ENCODE measurements at places on chromosomes 13 and 19.

DNA sequence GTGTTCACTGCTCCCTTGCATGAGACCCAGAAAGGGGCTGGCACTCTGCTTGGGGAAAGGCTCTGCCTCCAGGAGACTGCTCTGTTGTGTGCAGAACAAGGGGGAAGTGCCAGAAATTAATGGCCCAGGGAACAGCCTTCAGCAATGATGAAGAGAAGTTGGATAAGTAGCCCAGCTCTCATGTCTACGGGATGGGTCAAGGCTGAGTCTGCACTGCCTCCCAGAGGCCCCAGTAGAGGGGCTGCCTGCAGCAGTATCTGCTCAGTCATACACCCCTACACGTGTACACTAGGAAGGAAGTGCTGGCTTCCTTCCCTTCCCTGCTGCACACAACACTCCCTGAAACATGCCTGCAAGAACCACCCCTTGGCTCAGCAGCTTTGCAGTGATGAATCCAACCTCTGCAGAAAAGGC is 54.6 kb upstream of the URI1 start:
- DNase-seq, result no peak

DNA sequence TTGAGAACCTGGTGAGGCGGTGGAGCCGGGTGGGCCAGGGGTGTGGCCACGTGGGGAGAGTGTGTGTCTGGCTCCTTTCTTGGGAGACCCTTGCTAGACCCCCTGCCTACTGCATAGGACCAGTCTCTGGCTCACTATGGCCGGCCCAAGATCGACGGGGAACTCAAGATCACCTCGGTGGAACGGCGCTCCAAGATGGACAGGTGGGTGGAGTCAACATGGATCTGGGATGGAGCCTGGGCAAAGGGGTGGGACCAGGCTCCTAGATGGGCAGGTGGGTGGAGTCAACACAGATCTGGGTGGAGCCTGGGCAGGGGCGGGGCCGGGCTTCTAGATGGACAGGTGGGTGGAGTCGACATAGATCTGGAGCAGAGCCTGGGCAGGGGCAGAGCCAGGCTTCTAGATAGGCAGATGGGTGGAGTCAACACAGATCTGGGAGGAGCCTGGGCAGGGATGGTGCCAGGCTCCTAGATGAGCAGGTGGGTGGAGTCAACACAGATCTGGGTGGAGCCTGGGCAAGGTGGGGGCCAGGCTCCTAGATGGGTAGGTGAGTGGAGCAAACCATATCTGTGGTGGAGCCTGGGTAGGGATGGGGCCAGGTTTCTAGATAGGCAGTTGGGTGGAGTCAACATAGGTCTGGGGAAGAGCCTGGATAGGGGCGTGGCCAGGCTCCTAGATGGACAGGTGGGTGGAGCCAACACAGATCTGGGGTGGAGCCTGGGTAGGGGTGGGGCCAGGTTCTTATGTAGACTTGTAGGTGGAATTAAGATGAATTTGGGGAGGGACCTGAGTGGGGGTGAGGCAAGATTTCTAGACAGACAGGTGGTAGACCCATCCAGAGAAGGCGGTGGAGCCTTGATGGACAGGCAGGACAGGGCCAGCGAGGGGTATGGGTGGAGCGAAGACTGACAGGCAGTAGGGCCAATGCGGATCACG is 56.5 kb downstream of the VAV1 start:
- no peak for DNase-seq

GRCh38 chr19:3056417-3057088 is 5.7 kb downstream of the TLE5 start:
- DNase-seq, result peak; percentile 37

- DNase-seq, result peak; percentile 64
Observed at GRCh38 chr13:99812625-99813024, 158.9 kb downstream of the ZIC5 start.

DNA sequence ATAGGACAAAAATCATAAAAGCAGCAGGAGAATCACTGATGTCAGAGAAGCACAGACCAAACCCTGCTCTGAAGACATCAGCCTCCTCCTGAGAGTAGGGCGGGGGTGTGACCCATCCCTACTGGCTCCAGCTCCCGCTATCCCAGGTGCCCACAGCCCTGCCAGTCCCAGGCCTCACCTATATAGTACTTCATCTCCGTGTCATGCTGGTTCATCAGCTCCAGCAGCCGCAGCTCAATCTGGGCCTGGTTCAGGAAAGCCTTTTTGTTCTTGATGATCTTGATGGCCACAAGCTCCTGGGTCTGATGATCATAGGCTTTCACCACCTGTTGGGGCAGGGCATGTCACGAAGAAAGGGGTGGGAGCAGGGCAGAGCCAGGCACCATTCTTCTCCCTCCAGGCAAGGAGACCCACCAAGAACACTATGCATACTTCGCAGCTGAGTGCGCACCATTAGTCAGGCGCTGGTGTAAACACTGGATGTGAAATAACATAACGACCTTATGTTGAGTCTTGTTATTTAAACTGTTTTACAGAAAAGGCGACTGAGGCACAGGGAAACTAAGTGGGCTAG is 4.2 kb downstream of the DYRK1B start:
- no peak for DNase-seq

GRCh38 chr19:28184997-28185396 is 1028.0 kb downstream of the UQCRFS1 start:
- DNase-seq, result no peak

DNA sequence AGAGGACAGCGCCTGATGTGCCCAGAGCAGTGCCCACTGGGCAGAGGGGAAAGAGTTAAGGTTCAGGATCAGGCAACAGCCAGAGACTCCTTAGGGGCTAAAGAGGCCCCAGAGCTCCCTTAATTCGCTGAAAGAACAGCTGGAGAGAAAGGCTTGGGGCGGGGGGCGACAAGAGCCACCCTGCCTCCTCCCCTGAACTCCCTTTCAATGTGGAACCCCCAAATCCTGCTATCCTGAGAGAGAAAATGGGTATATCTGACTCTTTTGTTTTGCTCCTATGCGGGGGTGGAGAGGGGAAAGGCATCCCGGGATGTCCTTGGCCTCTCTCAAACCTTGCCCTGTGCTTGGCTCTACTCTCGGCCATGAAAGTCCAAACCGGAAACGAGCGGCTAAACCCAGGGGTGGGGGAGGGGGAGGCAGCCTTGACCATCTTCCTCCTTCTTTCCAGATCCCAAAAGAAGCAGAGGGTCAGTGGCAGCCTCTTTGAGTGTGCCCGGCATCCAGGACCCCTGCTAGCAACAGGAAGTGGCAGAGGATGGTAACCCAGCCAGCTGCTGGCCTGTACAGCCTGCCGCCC is 4.7 kb downstream of the PRKACA start:
- DNase-seq, result no peak

DNA sequence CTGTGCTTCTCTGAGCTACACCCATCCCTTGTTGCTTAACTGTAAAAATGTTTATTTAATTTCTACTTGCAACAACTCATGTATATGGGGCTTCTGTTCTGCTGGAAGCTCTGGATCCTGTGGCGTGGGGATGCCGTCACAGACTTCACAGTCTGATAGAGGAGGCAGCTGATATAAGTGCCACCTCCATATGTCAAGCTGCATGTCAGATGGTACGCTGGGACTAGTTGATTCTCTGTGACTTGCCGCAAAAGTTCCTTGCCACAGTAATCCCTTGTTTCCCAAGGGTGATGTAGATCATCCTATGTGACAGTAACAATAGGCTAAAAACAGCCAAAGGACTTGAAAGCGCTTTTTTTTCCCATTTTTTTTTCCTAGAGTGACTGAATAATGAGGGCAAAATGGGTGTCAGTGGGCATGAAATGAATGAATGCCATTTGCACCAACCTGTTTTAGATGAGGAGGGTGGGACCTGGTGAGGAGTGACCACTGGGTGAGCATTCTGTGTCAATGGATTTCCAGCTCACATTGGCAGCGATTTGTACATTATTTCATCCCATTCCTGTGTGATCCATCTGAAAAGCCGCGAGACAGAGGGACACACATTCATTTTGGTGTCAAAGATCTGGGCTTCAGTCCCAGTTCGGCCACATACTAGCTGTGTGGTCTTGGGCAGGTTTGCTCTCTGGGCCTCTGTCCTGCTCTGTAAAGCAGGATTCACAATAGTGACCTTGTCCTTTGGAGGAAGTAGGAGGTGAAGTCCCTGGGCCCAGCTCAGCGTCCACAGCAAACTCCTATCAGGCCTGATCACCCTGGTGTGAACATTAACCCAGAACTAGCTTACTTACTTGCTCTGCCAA is 88.9 kb upstream of the RNF113B start:
- DNase-seq, result no peak

Data from G401 (cell line).